ENCODE measurements at places on chromosomes 1 and 21.

- DNase-seq: no peak
Measured at GRCh38 chr1:194644528-194644927, 1458.1 kb upstream of the B3GALT2 start.

GRCh38 chr1:182596934-182597333 is 7.3 kb downstream of the RGS16 start:
- DNase-seq: no peak

- no peak for DNase-seq
Measured at GRCh38 chr1:116374353-116375147, 1.5 kb downstream of the ATP1A1 start.

DNA sequence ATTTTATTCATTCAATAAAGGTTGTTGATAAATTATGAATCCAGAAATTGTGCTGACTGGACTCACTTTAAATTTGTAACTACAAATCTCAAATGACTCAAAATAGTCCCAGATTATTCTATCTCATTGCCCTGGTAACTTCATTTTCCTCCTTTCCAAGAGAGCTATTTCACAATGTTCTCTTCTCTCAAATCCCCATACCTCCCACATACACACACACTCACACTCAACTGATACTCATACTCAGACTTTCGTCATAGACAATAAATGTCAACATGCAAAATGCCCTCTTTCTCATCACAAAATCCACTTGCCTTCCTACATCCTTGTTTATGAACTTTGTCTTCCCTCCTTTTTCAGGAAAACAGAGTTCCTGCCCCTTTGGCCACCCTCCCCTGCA is 33.3 kb downstream of the EXTL2 start:
- no peak for DNase-seq

GRCh38 chr1:27388337-27389005 is 4.0 kb upstream of the GPR3 start:
- peak; percentile 36 for DNase-seq

DNA sequence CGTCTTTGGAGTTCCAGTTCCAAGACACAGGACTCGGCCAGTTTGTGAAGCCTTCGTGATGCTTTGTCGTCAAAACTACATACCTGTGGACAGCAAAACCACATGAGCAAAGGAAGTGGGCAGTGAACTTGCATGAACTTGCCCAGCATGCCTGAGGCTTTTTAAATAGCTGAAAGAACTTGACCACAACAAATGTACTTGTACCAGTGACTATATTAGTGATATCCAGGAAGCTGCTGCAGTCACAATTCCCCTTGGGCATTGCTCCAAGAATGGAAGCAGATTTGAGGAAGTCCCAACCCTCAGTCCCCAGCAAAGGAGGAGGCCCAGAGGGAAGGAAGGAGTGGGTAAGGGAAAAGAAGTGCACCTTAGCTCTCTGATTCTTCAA is 2.6 kb downstream of the FUCA1 start:
- DNase-seq: no peak

- DNase-seq: no peak
Measured at GRCh38 chr1:89081005-89081404, 16.0 kb upstream of the GBP1 start.

DNA sequence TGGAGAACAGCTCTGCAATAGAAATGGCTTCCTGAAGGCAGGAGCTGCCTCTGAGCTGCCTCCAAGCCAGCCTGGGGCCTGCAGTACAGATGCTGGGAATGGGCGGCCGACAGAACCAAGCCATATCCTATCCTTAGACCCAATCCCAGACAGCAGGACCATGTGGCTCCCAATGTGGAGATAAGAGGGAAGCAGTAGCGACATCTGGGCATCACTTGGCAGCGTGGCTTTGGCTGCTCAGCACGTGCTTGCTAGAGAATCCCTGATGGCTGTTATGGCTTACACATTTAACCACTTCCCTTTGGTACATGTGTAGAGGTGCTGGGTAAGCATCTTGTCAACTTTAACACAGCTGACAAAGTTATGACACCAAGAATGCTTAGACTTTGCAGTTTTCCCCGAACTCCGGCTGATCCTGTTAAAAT is 87.7 kb downstream of the MAN1C1 start:
- no peak for DNase-seq

GRCh38 chr1:65421351-65422025 is 1.0 kb downstream of the LEPR start:
- DNase-seq: no peak

GRCh38 chr21:37538971-37539590 is 172.5 kb downstream of the DYRK1A start:
- DNase-seq: no peak

DNA sequence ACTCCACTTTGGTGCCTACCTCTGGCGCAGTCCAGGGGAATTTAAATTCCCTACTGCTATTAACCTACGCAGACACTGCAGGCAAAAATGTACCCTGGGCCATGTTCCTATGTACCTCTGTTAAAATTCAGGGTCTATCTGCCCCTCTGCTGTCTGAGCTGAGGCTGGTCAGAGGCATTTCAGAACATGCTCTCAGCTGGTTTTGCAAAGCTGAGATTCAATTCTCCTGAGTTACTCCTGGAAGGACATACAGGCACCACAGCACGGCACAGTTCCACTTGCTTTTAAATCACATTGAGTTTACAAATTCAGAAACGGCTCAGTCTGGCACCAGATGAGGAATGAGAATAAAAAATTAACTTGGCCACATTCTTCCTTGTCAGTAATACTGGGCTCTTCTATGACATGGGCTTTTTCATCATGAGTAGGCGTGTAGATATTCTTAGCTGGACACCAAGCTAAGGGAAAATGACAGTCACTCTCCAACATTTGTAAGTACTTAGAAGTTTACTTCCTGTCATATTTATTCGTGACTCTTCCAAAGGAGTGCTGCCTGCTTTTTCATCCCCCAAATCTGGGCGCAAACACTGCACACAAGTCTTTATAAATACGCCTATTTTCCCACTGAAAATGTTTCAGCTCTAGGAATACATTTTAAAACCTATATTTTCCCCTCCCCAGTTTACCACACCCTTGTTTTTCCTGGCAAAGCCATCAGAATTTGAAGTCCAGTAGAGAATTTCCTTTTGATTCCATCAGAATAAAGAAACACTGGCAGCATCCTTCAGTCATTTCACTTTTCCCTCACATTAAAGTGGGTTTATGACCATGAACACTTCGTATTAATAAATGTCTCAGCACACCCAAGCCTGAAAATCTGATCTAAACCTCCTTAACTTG is 1.9 kb downstream of the C1orf198 start:
- DNase-seq: no peak

- no peak for DNase-seq
Measured at GRCh38 chr21:41621513-41621912, 113.6 kb upstream of the TMPRSS2 start.

DNA sequence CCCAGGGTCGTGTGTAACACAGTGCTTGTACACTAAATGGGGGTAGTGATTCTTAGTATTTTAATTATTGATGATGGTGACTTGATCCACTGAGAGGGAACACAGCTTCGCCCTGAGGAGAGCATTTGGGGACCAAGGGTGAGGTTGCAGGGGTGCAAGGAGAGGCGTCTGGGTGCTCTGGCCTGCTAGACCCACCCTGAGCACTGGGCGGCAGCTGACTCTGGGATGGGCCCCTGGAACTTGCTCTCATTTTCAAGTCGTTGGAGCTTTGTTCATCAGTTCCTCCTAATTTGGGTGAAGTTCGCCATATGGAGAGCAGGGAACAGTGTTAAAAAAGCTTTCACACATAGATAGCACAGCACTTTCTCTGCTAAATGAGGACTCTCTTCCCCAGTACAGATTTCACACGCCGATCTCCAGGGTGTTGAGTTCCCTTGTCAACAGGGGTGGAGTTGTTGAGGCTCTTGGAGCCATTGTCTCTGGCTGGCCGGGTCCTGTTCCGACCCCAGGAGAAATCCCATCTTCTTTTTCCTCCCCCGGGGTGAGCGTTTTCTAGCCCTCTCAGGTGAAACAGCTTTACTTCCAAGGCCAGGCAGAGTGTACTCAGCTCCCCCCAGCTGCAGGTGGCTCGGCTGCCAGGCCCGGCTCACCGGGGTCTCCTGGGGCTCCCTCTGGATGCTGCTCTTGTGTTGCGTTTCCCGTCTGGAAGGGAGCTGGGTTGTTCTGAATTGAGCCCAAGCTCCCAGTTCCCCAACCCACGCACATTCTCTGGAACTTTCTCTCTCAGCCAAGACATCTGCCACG is 367.4 kb downstream of the RPS6KC1 start:
- DNase-seq: no peak

DNA sequence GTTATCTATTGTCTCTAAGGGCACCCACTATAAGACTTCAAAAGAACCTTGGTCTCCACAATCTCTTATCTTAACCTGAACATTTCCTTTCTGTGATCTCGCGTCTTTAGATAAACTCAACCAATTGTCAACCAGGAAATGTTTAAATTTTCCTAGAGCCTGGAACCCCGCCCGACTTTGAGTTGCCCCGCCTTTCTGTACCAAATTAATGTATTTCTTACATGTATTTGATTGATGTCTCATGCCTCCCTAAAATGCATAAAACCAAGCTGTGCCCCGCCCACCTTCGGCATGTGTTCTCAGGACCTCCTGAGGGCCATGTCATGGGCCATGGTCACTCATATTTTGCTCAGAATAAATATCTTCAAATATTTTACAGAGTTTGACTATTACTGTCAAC is 5.9 kb upstream of the CXADR start:
- DNase-seq: no peak

DNA sequence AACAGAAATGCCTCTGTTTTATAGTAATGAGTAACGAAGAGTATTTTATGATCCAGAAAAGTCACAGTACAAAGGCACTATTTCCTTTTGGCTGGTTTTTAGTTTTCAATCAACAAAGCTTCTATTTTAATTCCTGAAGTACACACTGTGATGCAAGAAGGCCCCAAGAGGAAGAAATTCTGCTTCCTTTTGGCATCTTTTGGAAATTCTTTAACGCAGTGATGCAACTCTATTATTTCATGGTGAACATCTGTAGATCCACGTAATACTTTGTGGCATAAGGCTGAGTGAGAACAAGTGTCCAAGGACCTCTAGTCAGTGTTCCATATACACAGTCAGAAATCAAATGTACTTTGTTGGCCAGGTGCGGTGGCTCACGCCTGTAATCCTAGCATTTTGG is 137.5 kb downstream of the TGFB2 start:
- DNase-seq: no peak

DNA sequence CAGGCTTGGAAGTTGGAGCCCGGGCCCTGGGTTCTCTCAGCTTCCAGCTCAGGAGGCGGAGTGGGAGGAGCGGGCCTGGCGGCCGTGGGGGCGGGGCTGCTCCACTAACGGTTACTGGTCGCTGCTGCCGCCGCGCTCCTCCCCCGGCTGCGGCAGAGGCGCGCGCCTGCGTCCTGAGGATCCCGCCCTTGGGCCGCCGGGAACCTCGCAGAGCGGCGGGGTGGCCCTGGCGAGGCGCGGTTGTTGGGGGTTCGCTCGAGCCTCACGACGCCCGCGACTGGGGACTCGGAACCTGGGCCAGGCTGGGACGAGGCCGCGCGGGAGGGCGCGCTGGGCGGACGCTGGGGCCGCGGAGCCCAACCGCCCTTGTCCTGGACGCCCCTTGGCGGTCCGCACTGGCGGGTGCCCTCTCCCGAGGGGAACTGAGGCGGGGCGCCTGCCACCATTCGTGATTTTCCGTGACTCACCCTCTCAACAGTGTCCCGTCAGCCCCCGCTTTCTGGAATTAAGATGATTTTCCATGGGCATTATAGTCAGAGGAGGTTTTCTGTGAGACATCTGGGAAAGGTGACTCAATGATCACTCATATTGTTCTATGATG is 34.1 kb downstream of the OR2G3 start:
- DNase-seq: no peak

- DNase-seq: no peak
Measured at GRCh38 chr1:170483051-170483450, 48.9 kb upstream of the GORAB start.

GRCh38 chr1:28887419-28887834 is 26.9 kb upstream of the EPB41 start:
- no peak for DNase-seq

GRCh38 chr1:96525657-96526557 is 195.7 kb upstream of the PTBP2 start:
- DNase-seq: no peak

- DNase-seq: no peak
Measured at GRCh38 chr1:17741052-17741451, 14.1 kb upstream of the ACTL8 start.

DNA sequence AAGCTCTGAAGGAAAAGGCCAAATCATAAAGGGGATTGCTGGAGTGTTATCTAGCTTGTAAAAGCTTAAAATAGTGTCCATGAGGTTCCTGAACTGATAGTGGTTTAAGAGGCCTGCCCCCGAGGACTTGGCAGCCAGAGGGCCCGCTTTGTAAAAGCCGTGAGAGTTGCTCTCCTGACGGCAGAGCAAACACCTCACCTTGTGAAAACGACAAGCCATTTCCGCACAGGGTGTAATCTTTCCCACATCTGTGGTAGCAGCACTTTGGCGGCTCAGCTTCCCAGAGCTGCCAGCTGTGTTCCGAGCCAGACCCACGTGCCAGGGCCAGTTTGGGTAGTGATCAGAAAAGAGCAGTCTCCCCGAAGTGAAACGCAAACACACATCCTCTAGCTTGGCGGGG is 37.0 kb downstream of the SERBP1 start:
- DNase-seq: no peak

DNA sequence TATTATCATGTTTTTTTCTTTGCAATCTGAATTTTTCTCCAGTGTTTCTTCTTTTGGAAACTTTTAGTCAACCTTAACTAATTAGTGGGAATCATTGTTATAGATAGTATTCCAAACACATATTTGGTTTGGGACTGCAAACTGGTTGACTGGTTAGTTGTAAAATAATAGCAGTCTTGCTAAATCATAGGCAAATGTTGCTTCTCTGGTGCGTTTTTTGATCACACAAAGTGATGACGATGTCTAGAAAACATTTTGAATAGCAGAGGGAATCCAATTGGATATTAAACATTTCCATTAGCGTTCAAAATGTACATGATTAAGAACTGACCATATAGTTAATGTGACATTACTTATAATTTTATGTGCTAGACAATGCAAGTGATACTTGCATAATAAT is 4.5 kb downstream of the DNAJB4 start:
- no peak for DNase-seq

GRCh38 chr1:61480273-61480935 is 244.5 kb downstream of the TM2D1 start:
- no peak for DNase-seq

DNA sequence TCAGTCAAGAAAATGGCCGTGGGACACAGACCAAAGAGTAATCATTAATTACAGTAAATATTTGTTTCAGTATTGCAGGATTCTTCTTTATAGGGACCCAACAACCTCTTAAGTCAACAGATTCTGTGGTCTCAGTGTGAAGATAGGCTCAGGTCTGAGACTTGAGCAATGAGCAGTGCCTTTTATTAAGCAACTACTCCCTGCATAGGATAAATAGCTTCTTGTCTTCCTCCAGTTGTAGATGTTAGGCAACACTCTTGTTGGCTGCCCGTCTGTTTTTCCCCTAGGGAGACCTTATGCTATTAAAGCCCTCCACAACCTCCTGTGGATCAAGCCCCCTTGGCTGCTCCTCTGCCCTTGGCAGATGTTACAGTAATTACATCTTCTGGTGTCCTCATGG is 1.8 kb upstream of the OMA1 start:
- no peak for DNase-seq

DNA sequence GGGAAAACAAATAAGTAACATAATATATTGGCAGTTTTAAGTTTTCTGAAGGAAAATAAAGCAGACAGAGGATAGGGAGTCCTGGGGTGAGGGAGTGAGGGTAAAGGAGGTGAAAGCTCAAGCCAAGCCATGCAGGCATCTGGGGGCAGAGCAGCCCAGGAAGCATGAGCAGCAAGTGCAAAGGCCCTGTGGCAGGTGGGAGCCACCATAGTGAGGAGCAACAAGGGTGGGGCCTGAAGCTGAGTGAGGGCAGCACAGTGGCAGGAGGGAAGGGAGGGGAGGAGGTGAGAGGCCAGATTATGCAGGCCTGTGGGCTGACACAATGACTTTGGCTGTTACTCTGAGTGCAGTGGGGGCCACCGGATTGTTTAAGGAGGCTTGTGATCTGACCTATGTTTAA is 138.8 kb upstream of the TNR start:
- DNase-seq: no peak

All from NCI-H1105 (cell line).